Liver (tissue), 10 donors: ENCODE measurements at places on chromosomes 6 and 20.

GRCh38 chr6:87333033-87333432 is 4.0 kb upstream of the GJB7 start:
- no peak overlapping the region for H3K27ac ChIP-seq
- no peaks in the 10 kb centered on the region for H3K4me1 ChIP-seq
- no peaks in the 10 kb centered on the region for H3K27me3 ChIP-seq

GRCh38 chr6:82013561-82014530 is 233.7 kb downstream of the IBTK start:
- H3K4me3 ChIP-seq: no peak overlapping the region
- peaks cover 4% of the 10 kb centered on the region for H3K4me1 ChIP-seq
- H3K36me3 ChIP-seq: no peaks in the 10 kb centered on the region
- H3K27ac ChIP-seq: peak overlapping the region; percentile 39

GRCh38 chr6:138309695-138310094 is 68.0 kb upstream of the SMIM28 start:
- DNase-seq: no peak
- no peaks in the 10 kb centered on the region for H3K36me3 ChIP-seq
- H3K27ac ChIP-seq: no peak overlapping the region
- no peak overlapping the region for H3K4me3 ChIP-seq
- peaks cover 2% of the 10 kb centered on the region for H3K4me1 ChIP-seq

- H3K4me1 ChIP-seq: no peaks in the 10 kb centered on the region
- no peaks in the 10 kb centered on the region for H3K27me3 ChIP-seq
- no peak overlapping the region for H3K27ac ChIP-seq
- DNase-seq: no peak
- H3K4me3 ChIP-seq: no peak overlapping the region
These were observed 118.2 kb downstream of the CD83 start for GRCh38 chr6:14235653-14236356.

GRCh38 chr6:43335469-43335868 is 26.8 kb upstream of the CRIP3 start:
- H3K27ac ChIP-seq: no peak overlapping the region
- no peaks in the 10 kb centered on the region for H3K27me3 ChIP-seq
- H3K4me3 ChIP-seq: no peak overlapping the region
- peaks cover 26% of the 10 kb centered on the region for H3K36me3 ChIP-seq
- DNase-seq: no peak

GRCh38 chr6:83867527-83868161 is 8.2 kb downstream of the CYB5R4 start:
- H3K27ac ChIP-seq: no peak overlapping the region
- H3K4me1 ChIP-seq: no peaks in the 10 kb centered on the region
- no peak overlapping the region for H3K4me3 ChIP-seq
- H3K27me3 ChIP-seq: no peaks in the 10 kb centered on the region
- DNase-seq: no peak

- no peaks in the 10 kb centered on the region for H3K36me3 ChIP-seq
- no peak overlapping the region for H3K4me3 ChIP-seq
- H3K27me3 ChIP-seq: no peaks in the 10 kb centered on the region
- no peak overlapping the region for H3K27ac ChIP-seq
- no peak for DNase-seq
- no peaks in the 10 kb centered on the region for H3K4me1 ChIP-seq
These were observed 42.6 kb downstream of the UQCC2 start for GRCh38 chr6:33668914-33669313.

DNA sequence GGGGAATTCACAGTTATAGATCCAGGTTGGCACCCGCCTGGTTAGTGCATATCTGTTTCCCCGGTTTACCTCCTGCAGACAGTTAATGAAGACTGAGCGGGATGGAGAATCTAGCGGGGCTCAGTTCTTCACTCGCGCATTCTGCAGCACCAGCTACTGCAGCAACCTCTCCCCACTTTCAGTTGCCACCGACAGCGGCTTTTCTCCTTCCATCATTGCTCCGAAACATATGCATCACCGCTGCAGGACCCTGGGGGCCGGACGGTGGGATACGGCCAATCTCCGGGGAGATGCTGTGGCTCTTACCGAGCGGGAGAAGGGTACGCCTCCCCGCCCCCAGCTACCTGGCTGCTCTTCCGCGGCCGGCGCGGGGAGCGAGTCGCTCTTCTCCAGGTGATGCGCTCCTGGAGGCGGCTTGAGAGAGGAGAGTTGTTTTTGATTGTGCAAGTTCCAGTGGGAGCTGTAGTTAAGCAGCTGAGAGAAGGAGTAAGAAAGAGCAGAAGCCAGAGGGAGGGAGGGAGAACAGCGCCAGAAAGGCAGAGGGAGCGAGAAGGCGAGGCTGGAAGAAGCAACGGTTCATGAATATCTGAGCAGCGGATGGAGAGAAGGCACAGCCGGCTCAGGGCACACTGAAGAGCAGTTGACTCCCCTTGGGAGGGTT is at the start of gene SGK1:
TSS of gene SGK1 (minus strand) at position 642 of the 661 bp plus-strand sequence. CDS start 652 bp downstream, outside the sequence.
- no peaks in the 10 kb centered on the region for H3K36me3 ChIP-seq
- peak within 1 kb of the TSS; percentile 26 for H3K4me3 ChIP-seq
- no peaks in the 10 kb centered on the region for H3K27me3 ChIP-seq
- H3K4me1 ChIP-seq: peaks cover 5% of the 10 kb centered on the region
- no peak within 1 kb of the TSS for H3K27ac ChIP-seq
- peak; percentile 55 for DNase-seq

GRCh38 chr6:16756660-16757255 is 4.5 kb downstream of the ATXN1 start:
- no peak overlapping the region for H3K4me3 ChIP-seq
- no peaks in the 10 kb centered on the region for H3K27me3 ChIP-seq
- H3K36me3 ChIP-seq: no peaks in the 10 kb centered on the region
- H3K27ac ChIP-seq: no peak overlapping the region
- no peak for DNase-seq
- H3K4me1 ChIP-seq: peaks cover 25% of the 10 kb centered on the region

DNA sequence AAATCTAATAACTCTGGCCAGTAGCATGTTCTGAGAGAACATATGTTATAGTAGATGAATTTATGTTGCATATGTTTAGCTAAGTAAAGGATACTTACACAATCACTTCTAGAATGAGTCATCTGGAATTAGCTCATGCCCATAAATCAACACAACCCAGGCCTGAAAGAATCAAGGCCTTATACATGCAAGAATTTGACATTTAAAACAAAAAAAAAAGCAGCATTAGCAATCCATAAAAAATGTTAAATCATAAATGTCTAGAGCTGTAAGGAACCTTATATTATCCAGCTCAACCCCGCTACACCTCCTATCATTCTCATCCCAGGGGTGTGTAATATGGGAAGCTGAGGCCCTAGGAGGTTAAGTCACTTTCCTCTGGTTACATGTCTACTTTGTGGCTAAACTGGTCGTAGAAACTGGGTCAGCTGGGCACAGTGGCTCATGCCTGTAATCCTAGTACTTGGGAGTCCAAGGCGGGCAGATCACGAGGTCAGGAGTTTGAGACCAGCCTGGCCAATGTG is 105.2 kb upstream of the CARMIL1 start:
- H3K27me3 ChIP-seq: no peaks in the 10 kb centered on the region
- no peaks in the 10 kb centered on the region for H3K36me3 ChIP-seq
- H3K4me1 ChIP-seq: peaks cover 15% of the 10 kb centered on the region
- DNase-seq: no peak
- no peak overlapping the region for H3K4me3 ChIP-seq

DNA sequence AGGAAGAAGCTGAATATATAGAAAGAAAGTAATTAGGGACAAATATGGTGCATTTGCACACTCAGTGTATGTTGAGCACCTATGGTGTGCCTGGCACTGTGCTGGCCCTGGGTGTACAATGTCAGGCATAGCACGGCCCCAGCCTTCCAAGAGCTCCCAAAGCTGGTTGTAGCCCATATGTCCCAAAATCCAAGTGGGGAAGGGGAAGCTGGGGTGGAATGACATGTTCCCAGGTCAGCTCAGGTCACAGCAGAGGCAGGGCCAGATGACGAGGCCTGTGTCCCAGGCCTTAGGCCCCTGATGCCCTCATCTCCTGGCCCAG is 170.0 kb downstream of the VEGFA start:
- no peak for DNase-seq
- no peaks in the 10 kb centered on the region for H3K27me3 ChIP-seq
- no peak overlapping the region for H3K27ac ChIP-seq
- H3K36me3 ChIP-seq: no peaks in the 10 kb centered on the region

DNA sequence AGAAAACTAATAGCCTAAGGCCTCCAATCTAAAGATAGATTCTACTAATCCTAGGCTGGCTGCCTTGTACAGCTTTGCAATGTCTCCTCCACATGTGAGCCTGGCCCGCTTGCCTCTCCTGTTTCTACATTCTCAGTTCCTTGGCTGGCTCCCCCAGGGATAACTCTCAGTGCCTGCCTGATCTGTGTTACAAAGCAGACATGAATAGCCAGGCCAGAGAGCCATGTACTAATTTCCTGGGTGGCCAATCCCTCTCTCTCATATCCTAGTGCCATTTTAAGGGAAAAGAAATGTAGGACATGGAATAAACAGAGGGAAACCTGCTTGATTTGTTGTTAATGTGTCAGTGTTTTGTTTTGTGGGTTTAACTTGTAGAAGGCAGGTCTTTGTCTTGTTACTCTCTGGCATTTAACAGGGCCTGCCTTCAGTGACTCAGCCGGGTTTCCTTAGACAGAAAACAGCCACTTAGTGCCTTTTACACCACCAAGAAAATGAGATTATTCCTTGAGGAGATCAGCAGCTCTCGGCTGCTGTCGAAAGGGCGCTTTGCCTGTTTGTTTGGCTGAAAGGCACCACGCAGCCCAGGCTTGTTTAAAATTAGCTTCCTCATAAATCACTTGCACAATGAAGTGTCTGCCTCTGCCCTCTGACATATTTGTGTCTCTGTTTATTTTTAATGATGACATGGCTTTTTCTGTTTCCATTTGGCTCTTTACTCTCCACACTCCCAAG is 702.7 kb downstream of the MAFB start:
- peaks cover 28% of the 10 kb centered on the region for H3K4me1 ChIP-seq
- H3K36me3 ChIP-seq: no peaks in the 10 kb centered on the region
- DNase-seq: no peak

GRCh38 chr6:28982476-28983266 is 22.4 kb downstream of the ZNF311 start:
- DNase-seq: no peak
- peak overlapping the region; percentile 84 for H3K4me3 ChIP-seq
- no peaks in the 10 kb centered on the region for H3K27me3 ChIP-seq
- no peaks in the 10 kb centered on the region for H3K36me3 ChIP-seq
